GM12891 (cell line): ENCODE measurements at places on chromosomes 11 and 22.

DNA sequence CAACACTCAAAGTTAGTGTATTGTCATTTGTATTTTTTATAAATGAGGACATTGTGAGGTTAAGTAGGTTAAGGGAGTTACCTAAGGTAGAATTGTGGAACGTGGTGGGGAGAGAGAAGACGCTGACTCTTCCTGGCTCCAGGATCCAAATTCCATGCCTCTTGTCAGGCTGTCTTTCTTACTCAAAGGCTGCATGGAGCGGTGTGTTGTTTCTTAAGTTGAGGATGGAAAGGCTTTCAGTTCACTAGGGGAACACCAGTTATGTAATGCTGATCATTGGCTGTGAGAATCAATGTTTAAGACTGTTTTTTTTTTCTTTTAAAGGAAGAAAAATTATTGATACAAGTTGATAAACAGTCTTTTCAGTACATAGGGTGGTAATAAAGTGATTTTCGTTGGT lies 2.9 kb downstream of the UBE2L3 start:
- no peak for DNase-seq

- DNase-seq: no peak
Observed at GRCh38 chr22:47307326-47307725, 544.9 kb downstream of the TBC1D22A start.

GRCh38 chr22:19871845-19872778 lies 17.4 kb upstream of the GNB1L start:
- no peak for DNase-seq

DNA sequence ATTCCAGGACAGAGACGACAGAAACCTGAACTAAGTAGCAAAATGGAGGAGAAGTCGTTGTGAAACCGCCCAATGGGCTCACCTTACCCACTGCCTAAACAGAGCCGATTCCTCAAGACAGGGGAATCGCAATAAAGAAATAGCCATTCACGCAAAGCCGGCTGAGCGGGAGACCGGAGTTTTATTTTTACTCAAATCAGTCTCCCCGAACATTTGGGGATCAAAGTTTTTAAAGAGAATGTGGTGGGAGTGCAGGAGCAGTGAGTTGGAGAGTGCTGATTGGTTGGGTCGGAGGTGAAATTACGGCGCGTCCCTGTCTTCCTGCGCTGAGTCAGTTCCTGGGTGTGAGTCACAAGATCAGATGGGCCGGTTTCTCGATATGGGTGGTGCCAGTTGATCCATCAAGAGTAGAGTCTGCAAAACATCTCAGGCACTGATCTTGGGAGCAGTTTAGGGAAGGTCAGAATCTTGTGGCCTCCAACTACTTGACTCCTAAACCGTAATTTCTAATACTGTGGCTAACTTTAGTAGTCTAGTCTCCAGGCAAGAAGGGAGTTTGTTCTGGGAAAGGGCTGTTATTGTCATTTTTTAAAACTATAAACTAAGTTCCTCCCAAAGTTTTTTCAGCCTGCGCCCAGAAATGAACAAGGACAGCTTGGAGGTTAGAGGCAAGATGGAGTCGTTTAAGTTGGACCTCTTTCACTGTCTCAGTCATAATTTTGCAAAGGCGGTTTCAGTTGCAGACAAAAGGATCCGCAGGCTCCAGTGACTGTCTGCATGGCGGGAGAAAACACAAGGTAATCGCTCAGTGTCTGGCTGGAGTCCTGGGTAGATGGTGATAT lies 34.1 kb downstream of the OR4D9 start:
- DNase-seq: no peak

- DNase-seq: no peak
Observed at GRCh38 chr22:23065069-23065451, 5.3 kb upstream of the GNAZ start.

GRCh38 chr11:88175569-88176075 lies 379 bp upstream of the RAB38 start:
- no peak for DNase-seq

GRCh38 chr22:30546616-30547015 lies at the start of gene SEC14L6:
TSS of gene SEC14L6 (minus strand) at chr22:30546741. CDS start at chr22:30546682, 59 bp downstream.
- DNase-seq: no peak

GRCh38 chr11:68401856-68402255 lies 58.7 kb upstream of the PPP6R3 start:
- no peak for DNase-seq

DNA sequence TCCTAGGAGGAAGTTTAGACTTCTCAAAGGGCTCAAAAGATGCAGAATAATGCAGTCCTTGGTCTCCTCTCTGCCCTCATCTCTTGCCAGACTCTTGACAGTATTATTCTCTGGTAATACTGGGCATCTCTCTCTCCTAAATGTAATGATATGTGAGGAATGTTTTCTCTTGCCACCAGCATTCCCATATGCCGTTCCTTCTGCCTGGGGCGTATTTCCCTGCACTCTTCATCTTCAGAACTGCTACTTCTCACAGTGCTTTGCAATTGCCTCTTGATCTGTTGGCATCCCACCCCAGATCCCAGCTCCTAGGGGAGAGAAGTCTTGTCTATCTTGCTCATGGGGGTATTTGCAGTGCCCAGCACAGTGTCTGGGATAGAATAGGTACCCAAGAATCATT lies 107.4 kb downstream of the RASSF10 start:
- no peak for DNase-seq

DNA sequence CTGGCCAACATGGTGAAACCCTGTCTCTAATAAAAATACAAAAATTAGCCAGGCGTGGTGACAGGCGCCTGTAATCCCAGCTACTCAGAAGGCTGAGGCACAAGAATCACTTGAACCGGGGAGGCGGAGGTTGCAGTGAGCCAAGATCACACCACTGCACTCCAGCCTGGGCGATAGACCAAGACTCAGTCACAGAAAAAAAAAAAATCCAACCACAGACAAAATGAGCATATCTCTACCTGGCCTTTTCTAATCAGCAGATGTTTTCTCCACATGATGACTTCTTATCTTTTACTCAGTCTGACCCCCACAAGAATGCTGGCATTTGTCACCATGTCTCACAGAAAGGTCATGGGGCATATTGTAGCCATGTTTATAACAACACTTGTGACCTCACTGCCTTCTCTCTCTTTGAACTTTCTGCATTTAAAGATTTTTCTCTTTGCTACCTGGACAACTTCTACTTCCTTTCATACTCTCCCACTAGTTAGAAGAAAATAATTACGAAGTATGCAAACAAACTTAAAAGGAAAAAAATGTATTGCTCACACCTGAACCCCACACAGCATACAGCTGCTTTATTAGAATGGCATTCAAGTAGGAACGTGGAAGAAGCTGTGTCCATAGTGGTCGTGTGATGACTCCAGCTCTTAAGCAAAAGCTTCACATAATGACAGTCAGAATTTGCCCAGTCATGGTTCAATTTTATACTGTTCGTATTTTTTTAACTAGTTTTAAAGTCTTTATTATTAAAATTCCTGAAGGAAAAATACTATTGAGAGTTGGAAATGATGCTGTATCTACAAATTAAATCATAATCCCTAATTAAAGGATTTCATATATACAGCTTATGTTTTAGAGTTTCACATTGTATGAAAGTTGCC lies 65.4 kb downstream of the ZC3H12C start:
- DNase-seq: no peak

GRCh38 chr11:58526721-58527120 lies 18.8 kb upstream of the OR5B21 start:
- DNase-seq: no peak

GRCh38 chr11:83819931-83820549 lies 533.9 kb upstream of the CCDC90B start:
- no peak for DNase-seq

- DNase-seq: no peak
Observed at GRCh38 chr11:69173925-69174581, 18.3 kb downstream of the SMIM38 start.

DNA sequence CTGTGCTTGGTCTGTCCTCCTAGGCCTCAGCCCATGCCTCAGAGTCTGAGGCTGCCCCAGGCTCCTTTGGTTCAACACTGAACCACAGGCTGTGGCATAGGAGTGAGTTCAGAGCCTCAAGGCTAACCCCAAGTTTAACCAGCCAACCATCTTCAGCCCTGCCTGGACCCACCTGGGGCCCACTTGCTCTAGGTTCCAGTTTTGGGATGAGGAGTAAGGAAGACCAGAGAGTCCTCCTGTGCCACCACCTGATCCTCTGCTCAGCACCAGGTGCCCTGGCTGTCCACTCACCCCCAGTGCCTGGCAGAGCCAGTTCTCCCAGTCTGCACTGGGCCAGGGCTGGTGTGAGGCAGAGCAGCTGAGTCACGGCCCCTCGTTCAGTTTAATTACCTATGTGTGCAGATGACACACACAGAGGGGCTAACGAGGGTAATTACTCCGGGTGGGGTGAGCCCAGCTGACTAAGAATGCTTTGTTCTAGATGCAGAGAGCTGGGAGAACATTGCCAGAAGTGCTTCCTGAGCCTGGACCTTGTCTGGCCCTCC lies 12.0 kb upstream of the TMPRSS13 start:
- DNase-seq: no peak

DNA sequence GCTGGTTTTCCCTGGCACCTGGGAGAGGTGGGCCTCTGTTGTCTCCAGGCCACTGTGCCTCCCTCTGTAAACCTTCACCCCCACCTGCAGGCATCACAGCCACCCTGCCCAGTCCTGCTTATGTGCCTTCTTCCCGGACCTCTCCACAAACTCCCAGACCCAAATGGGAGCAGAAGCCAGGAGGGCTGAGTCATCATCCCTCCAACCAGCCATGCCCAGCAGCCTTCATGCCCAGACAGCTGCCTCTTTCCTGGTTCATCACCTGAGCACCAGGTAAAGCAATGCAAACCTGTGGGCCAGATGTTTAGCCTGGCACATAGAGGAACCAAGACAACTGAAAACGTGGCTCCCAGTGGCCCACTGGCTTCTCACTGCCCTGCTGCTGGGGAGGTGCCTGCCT lies 2.1 kb upstream of the TMPRSS4 start:
- DNase-seq: no peak

DNA sequence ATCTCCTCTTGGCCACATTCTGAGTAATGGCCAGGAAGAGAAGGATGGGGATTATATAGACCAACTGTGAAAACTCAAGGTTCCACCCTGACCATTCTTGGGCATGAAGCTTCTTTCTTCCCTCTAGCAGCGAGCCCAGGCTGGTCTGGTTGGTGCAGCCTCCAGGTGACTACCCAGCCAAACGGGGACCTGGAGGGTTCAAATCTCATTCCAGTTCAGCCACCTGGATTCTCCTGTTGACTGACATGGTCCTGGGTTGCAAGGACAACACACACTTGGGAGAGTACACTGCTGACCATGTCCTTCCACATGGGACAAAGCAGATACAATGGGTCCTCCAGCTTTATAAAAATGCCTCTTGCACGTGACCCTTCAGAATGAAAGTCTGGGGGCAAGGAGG lies 67.0 kb downstream of the SHANK2 start:
- no peak for DNase-seq

- DNase-seq: no peak
Observed at GRCh38 chr11:25441421-25441820, 890.5 kb upstream of the ANO3 start.

DNA sequence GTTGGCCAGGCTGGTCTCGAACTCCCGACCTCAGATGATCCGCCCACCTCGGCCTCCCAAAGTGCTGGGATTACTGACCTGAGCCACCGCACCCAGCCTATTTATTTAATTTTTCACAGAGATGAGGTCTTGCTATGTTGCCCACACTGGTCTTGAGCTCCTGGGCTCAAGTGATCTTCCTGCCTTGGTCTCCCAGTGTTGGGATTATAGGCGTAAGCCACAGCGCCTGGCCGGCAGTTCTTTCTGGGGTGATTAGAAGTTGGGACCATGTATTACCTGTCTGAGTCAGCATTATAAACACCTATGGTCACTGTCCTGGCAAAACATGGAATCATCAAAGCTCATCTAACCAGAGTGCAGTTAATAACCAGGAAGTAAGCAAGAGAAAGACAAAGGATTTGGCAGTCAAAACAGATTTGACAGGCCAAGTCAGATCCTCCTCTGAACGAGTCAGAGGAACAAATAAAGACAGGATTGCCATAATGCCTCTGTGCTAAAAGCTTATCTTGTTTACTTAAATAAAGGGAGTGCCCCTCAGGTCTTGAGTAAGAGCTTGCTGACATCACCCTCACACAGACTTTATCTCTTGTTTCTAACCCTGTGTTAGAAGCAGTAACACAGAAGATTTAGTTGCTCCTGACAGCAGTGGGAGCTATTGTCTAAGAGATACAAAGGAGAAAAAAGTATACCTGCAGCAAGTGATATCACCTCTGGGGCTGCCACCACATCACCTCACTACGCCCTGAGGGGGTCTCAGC lies 3.7 kb downstream of the SERPIND1 start:
- no peak for DNase-seq
